ENCODE measurements at places on chromosomes 5 and 9.

DNA sequence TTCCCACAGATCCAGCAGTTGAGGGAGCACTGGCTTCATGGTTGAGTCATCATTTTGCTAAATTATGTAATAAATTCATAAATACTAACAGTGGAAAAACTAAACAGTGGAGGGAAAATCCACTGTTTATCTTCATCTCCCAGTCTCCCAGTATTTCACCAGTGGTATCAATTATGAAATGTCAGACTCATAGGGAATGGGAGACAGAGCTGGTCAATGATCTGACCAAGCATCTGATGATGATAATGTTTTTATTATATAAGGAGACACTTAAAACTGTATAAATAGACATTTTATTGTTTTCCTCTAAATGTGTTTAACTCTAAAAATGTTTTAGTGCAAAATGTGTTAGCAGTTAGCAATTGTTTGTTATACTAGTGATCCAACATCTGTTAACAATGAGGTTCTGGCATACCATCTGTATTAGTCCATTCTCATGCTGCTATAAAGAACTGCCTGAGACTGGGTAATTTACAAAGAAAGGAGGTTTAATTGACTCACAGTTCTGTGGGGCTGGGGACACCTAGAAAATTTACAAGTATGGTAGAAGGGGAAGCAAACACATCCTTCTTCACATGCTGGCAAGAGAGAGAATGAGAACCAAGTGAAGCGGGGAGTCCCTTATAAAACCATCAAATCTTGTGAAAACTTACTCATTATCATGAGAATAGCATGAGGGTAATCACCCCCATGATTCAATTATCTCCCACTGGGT, 11.8 kb upstream of the REEP5 start:
- DNase-seq = no peak

- DNase-seq = no peak
Observed at GRCh38 chr5:177973066-177973635, 22.9 kb downstream of the PROP1 start.

GRCh38 chr9:92119586-92119985, 4.4 kb upstream of the SPTLC1 start:
- no peak for DNase-seq

DNA sequence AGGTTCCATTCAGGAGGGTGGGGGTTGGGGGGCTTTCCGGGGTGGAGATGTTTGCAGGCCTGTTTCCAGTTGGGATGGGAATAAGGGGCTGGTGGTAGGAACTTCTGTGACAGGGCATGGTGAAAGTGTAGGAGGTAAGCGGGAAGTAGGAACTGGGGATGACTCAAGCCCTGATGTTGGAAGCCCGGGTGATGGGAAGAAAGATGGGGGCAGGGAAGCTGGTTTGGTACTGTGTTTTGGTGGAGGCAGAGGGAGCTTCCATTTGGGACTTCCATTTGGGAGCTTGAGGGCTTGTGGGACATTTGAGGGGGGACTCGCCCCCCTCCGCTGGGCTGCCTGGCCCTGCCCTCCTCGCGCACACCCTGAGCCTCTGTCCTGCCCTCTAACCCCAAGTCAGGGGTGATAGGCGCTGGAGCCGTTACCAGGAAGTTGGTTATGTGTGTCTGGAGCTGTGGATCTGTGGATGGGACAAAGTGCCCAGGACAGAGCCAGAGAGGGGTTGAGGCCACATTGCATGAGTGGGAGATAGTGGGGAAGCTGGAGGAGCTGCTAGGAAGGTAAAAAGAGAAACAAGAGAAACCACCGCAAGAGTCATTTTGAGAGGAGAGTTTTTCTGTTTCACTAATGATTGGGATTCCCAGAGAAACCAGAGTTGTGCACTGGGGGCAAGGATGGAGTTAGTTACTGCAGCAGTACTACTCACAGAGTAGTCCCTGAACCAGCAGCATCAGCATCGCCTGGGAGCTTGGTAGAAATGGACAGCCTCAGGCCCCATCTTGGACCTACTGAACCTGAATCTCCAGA, 6.6 kb downstream of the RGS14 start:
- peak; percentile 35 for DNase-seq

- DNase-seq = no peak
Observed at GRCh38 chr9:81771571-81771970, 82.2 kb upstream of the TLE1 start.

DNA sequence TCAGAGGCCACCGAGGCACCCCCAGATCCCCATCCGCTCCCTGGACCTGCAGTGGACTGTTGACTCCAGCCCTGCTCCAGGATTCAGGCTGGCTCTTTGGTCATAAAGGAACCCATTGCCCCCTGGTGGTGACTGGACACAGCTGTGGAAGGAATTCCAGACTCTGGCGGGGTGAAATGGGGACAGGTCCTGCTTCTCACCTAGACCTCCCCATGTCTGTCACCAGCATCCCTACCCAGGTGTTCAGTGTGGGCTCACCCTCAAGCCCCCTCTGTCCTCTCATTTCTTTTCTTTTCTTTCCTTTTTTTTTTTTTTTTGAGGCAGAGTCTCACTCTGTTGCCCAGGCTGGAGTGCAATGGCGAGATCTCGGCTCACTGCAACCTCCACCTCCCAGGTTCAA, 25.5 kb upstream of the STXBP1 start:
- no peak for DNase-seq

GRCh38 chr9:6641961-6642360, 3.6 kb downstream of the GLDC start:
- no peak for DNase-seq

GRCh38 chr9:36995927-36996705, 38.0 kb downstream of the PAX5 start:
- DNase-seq = peak; percentile 30

- DNase-seq = no peak
Observed at GRCh38 chr9:79799691-79800335, 228.0 kb downstream of the TLE4 start.

GRCh38 chr9:137639303-137640051, 20.7 kb downstream of the EHMT1 start:
- DNase-seq = no peak
